ENCODE measurements at places on chromosomes 5 and 9.

DNA sequence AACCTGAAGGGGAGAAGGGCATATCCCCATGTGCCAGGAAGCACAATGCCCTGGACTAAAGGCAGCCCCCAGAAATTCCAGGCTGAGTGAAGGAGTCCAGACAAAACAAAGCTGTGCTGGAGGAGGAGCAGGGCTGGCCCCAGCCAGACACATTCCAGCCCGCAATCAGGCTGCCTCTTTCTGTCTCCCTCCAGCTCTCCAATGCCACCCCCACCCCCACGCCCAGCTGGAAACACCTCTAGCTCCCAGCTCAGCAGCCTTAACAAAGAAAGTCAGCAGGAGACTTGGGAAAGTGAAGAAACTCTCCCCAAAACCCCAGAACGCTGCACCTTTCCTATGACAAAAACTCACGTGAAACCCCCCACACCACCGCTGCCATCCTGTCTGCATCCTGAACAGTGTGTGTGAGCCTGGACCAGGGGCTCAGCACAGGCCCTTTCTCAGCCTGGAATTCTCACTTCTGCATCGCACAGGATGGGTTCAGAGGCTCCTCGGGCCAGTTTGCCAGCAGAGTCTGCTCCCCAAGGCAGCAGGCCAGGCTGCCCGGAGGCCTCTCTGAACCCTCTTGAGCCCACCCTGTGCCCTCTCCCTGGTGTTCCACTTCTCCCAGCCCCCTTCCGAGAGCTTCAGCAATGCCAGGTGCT lies 96.2 kb upstream of the ICE1 start:
- no peak for DNase-seq

GRCh38 chr5:143156572-143156971 lies 246.9 kb downstream of the NR3C1 start:
- DNase-seq = no peak

DNA sequence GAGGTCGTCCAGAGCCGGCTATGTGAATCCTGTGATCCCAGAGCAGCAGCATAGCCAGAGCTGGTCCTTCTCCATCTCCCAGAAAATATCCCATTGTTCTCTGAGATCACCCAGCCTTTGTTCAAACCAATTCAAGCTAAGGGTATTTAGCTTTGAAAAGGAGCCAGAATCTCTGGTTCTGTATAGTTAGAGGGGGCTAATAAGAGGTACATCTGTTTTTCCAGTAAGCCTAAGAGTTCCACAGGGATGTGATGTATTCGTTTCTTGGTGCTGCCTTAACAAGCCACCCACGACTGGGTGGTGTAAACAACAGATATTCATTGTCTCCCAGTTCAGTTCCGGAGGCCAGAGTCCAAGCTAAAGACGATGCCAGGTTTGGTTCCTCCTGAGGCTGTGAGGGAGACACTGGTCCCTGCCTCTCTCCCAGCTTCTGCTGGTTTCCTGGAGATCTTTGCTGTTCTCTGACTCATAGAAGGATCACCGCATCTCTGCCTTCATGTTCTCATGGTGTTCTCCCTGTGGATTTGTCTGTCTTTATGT lies 344.8 kb downstream of the MTRR start:
- no peak for DNase-seq

GRCh38 chr5:56279979-56280378 lies 46.8 kb upstream of the ANKRD55 start:
- DNase-seq = no peak

GRCh38 chr9:113948891-113949570 lies 72.9 kb downstream of the ZNF618 start:
- no peak for DNase-seq

DNA sequence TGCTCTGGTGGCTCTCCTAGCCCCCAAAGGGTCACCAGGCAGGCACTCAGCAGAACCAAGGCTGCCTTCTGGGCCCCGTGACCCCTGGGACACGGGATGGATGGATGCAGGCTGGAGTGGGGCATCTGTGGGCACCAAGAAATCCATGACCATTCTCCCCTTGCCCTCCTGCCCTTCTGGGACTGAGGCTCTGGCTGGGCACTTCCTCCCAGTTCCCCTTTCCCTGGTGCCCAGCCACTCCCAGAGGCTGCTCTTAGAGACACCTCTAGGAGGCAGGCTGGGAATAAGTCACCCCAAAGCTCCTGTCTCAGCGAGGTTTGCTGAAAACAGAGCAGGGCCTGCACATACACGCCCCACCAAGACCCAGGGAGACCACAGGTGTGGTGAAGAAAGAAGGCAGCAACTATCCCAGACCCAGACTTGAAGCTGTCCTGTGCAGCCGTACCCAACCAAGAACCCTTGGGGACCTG lies 943 bp downstream of the STING1 start:
- no peak for DNase-seq

DNA sequence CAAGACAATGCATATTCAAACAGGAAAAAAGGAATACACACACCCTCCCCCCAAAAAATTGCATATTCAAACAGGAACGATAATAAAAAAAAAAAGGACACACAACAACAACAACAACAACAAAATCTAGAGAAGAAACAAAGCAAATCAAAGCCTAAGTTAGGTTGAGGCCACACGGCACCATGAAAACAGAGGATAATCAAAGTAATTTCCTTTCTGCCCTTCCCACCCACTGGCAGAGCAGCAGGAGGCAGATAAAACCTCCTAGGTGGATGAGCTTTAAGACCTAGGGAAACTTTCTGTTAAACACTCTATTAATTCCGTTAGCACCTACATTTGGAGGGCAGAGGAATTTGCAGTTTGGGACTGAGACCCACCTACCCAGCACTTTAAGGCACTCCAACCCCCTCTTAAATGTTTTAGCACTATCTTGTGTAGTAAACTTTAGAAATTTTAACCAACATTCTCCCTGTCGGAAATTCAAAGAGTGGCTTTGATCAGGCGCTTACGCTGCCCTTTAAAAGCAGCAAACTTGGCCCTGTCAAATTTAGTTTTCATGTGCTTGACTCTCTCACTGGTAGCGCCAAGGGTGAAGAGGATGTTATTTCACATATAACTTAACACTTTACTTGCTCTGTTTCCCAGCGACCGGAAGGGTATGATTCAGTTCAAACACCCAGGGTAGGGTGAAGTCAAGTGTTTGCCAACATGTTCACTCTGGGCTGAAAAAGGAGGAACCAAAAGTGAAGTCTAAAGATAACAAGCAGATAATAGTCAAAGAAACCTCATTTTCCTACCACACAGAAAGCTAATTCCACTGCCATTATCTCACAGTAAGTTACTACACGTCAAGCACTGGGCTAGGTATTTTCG lies 9.2 kb downstream of the ENC1 start:
- no peak for DNase-seq

- DNase-seq = no peak
Measured at GRCh38 chr5:141149812-141150211, at the start of gene PCDHB6. TSS of gene PCDHB6 (plus strand) at chr5:141150057. CDS start at chr5:141150258, 201 bp downstream.

DNA sequence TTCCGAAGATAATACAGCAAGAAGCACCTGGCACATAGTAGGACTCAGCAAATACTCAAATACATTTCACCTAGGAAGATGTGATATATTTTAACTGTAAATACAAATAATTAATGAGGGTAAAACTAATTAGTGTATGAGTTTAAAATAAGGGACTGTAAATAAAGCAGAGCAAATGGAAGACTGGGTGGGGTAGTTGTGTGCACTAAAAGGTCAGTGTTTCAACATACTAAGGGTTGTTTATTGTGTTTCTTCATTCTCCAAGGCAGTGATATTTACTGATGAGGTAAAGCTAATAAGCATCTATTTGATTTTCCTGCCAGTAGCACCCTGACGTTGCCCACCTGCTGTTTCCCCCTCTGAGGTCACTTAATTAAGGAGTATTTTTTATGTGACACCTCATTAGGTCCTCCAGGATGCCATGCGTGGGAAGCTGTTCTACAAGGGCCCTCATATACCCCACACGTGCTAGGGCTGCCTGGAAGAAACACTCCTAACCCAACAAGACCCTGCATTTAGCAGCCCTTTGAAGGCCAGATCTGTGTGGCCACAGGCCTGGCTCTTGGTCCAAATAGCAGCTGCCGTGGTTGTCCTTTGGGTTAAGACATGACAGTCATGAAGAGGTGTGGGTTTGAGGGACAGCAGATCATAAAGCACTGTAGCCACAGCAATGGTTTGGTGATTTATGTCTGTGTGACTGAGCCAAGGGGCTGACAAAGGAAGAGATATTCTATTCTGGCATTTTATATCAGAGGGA lies 97.5 kb upstream of the RPS23 start:
- DNase-seq = no peak

DNA sequence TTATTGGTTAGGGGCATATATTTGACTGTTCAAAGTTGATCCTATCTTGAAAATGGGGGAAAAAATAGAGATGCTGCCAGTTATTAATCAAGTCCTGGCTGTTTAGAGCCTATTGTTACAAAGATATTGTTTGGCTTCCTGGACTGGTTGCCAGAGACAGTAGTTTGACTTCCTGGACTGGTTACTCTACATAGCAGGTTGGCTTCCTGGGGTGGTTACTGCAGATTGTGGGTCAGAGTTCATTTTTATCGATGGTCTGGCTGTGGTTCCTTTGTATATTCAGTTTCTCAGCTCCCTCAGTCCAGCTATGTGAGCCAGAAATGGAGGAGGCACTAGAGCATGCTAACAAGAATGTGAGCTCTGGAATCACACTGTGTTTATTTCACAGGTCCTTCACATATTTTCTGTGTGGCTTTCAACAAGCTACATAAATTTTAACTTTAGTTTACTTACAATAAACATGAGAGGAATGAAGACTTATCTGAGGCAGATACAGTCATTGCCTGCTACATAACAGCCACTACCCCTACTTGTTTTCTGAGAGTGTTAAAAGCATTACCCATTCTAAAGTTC lies 137.6 kb downstream of the TRPM3 start:
- no peak for DNase-seq

- DNase-seq = no peak
Measured at GRCh38 chr5:37116359-37116758, 132.8 kb downstream of the CPLANE1 start.

DNA sequence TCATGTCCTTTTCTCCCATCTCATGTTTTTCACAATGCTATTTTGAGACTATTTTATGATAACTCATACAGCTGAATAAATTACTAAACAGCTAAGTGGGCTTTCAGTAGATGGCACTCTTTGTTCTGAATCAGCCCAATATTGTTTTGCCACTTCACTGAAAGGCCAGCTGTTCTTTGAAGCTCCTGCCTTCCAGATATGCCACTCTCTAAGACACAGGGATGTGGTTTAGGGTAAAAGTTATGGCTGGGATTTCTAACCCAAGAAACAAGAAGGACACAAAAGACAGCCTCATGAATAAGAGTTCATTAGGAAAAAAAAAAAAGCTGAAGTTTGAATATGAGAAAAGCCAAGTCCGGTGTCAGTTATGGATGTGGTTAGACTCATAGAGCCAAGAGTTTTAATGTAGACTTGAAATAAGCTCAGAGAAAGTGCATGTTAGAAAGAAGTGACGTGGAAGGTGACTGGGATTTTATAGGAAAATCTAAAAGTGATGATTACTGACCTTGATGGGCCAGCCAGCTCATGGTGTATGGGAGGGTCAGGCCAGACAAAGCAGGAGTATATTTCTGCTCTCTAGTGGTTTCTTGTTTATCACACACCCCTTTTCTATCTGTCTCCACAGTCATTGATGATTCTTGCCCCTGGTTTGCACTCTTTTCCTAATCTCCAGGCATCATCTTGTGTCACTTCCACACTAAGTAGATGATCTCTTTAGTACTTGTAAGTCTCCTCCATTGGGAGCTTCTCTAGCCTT lies 488.5 kb downstream of the NR2F1-AS1 start:
- DNase-seq = no peak

- no peak for DNase-seq
Measured at GRCh38 chr9:15711531-15711930, 158.7 kb downstream of the CCDC171 start.

GRCh38 chr5:83470526-83471404 lies 779 bp upstream of the VCAN start:
- DNase-seq = no peak

- DNase-seq = no peak
Measured at GRCh38 chr5:143177263-143177983, 226.1 kb downstream of the NR3C1 start.

GRCh38 chr5:82320966-82321365 lies 42.8 kb upstream of the RPS23 start:
- DNase-seq = no peak

DNA sequence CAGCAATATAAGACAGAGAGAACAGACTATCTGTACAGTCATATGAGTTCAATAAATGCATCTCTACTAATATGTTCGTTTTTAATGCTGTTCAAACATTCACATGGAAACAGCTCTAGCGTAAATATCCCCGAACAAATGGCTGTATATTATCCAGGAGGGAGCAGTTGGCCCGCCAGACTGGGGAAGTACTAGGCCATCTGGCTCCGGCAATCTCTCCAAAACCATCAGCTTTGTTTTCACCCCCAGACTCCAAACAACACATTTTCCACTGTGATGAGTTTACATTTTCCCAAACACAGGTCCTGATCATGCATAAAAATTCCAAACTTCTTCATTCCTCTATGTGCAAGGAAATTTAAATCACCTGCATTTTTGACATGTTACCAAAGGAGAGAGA lies 8.7 kb downstream of the EBF1 start:
- no peak for DNase-seq

DNA sequence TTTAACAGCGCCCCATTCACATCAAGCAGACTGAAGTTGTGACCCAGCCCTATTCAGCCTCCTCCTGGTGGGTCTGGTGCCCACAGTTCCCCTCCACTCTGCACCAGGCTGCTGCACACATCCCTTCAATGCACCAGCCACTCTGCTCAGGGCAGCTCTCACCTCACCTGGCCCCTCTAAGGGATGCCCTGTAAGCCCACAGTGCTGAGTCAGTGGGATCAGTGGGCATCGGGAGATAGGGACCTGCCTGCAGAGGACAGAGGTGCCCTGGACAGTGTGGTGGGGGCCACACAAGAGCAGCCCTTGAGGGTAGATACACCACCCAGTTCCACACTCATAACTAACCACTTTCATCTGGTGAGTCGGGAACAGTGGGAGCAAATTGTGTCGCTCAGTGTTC lies 38.3 kb upstream of the S1PR3 start:
- DNase-seq = no peak

DNA sequence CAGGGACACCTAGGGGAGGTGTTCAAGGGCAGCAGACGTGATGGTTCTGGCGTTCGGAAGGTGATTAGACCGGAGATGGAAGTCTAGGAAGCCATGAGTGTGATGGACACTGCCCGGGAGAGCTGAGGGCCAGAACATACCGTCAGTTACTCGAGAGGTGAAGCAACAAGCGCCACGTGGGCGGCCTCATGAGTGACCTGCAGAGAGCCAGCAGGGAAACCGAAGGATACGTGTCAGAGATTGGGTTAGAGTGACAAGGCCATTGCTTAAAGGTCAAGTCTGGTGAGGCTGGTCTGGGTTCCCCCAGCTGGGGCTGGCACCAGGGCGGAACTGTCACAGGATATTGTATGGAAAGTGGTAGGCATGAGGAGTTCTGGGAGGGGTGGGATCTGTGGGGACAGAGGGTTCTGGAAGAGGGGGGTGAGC lies 60.0 kb downstream of the C9orf50 start:
- no peak for DNase-seq

DNA sequence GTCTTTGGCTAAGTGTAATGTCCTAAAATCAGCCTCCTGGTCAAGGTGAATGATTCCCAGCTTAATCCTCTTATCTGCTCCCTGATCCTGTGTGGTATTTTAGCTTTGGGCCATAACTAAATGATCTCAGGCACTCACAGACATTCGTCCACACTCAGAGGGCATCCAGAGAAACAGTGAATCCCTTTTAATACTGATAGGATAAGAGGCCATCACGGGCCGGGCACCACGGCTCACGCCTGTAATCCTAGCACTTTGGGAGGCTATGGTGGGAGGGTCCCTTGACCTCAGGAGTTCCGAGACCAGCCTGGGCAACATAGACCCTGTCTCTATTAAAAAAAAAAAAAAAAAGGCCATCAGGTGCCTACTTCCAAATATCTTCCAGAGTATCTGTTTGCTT lies 6.3 kb downstream of the PDCL start:
- no peak for DNase-seq

GRCh38 chr5:52007230-52007858 lies 624.1 kb downstream of the ISL1 start:
- DNase-seq = no peak

Data from esophagus squamous epithelium (tissue), 5 donors.